ENCODE measurements at places on chromosomes 7 and 10.

- no peak for DNase-seq
Observed at GRCh38 chr7:155471718-155472117, 13.8 kb downstream of the EN2 start.

GRCh38 chr7:27747589-27748368 is 7.8 kb downstream of the TAX1BP1 start:
- DNase-seq: no peak

DNA sequence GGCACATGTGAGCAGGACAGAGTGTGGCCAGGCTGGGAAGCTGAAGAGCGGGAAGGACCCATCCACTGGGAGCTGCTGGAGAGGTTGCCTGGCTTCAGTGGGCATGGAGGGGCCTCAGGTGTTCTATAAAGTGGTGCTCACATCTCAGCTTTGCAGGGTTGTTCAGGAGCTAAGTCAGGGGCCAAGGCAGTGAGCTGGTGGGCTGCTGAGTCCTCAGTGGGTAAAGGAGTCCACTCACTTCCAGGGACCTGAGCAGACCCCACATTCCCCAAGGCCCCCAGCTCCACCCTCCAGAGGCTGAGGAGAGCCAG is 28.8 kb upstream of the C10orf53 start:
- DNase-seq: no peak

- peak; percentile 96 for DNase-seq
Observed at GRCh38 chr10:33273295-33274002, 61.0 kb downstream of the NRP1 start.

All from fibroblast of mammary gland (primary cell).